ENCODE measurements at places on chromosomes 6 and 20.

- DNase-seq = no peak
These were observed 249.7 kb downstream of the NKAIN2 start for GRCh38 chr6:124053315-124053714.

DNA sequence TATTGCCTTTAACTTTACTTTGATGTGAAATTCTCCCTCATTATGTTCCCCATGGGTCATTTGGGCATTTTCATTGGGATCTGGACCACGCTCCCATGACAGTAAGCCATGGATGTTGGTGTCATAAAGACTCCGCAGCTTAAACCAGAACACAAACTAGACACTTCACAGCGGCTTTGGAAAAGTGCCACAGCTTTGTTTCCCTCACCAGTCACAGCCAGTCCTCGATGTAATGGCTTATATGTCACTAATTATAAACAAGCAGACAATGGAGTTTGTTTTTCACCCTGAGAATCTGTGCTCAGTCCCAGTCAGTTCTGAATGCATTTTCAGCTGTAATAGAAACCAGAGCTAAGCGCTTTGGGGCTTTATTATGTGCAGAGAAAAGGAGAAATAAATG lies 23.2 kb upstream of the DAAM2 start:
- DNase-seq = no peak

DNA sequence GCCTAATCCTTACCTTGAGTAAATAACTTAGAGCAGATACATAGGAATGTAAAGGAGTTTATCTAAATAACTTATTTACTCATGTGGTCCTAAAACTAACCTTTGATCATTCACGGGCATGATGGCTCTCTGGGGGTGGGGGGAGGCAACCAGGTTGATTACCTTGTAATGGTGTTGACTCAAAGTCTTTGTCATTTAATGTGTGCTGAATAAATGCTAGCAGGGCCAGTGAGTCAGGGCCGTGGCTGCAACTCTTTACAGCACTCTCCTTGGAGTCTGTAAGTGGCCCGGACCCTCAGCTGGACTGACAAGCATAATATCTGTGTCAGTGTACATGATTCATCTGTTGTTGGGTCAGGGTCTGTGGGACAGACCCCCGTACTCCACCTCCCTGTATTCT lies 203.0 kb downstream of the EPM2A start:
- DNase-seq = no peak

- no peak for DNase-seq
These were observed 23.4 kb downstream of the PACSIN1 start for GRCh38 chr6:34489207-34489805.

GRCh38 chr6:157877573-157878438 lies 54.8 kb downstream of the SNX9 start:
- no peak for DNase-seq

- DNase-seq = no peak
These were observed 31.0 kb downstream of the KCNQ2 start for GRCh38 chr20:63441136-63442099.

- DNase-seq = no peak
These were observed 55.2 kb upstream of the CBLN4 start for GRCh38 chr20:56060486-56060885.

DNA sequence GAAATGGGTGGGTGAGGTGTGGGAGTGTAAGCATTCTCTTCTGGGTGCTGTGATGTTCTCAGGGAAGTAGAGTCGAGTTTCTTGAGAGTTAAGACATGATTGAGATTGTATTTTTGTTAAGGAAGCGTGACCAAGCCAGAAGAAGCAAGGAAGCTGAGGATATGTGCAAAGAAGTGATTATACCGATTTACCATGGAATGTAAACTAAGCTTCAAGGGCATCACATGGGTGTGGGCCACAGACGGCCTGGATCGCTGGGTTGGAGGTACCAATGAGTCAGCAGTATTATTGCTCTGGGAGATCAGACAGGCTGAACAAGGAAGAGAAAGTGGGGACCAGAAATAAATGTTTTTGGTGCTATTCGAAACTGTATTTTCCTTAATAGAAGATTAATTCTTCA lies 184.1 kb upstream of the GMDS start:
- no peak for DNase-seq

Data from foreskin keratinocyte (primary cell).